ENCODE measurements at places on chromosomes 3 and 15. TPM values are rescaled to one million over a fixed set of nuclear protein-coding genes. Genes with fewer than 3 reads are reported as not detected.

GRCh38 chr3:184380185-184380626 lies 352 bp downstream of the CHRD start:
- no peak for DNase-seq

The CFAP100 gene
- total RNA-seq: not detected

The ACTC1 gene
- total RNA-seq: 15,626 TPM

The CACNA1D gene
- 1.1 TPM for total RNA-seq

DNA sequence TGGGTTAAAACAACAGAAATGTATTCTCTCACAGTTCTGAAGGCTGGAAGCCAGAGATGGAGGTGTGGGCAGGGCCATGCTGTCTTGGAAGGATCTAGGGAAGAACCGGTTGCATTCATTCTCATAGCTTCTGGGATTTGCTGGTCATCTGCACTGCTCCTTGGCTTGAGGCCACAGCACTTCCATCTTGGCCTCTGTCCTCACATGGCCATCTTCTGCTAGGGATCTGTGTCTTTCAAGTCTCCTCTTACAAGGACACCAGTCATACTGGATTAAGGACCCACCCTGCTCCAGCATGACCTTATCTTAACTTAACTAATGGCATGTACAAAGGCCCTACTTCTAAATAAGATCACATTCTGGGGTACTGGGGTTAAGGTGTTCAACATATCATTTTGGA lies 47.7 kb downstream of the RPLP1 start:
- DNase-seq: no peak

DNA sequence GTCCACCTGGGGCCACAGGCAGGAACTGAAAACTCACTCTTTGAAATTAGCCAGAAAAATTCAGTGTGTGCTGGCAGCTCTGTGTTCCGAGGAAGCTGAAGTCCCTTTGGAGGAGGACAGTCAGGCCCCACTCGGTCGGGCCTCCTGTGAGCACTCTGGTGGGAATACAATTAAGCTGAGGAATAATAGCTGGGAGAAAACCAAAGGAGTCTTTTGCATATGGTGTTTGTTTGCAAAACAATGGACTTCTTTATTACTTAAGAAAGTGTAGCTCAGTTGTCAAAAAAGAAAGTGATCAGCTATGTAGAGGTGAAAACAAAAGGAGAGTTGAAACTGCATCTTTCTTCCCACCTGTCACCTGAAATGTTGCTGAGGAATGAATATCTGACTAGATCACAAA lies 202.5 kb downstream of the MEIS2 start:
- no peak for DNase-seq

DNA sequence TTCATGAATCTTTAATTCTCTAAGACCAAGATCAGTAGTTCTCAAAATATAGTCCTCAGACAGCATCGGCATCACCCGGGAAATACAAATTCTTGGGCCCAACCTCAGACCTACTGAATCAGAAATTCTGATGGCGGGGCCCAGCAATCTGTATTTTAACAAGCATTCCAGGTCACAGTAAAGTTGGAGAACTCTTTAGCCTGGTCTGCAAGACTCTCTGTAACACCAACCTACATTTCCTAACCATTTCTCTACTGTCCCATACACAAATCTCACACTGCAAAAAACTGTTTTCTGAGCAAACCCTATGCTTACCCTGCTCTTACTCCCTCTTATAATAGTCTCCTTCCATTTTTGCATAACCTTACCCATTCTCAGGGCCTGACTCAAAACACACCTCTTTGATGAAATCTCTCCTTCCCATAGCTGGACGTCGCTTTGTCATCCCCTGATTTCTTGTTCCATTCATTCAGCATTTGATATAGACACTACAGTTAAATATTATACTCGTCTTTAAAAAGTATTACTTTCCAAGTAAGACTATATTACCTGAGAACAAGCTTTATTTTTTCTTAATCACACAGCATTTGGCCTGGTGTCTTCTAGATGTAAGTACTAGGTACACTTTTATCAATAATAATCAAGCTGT lies 83.3 kb upstream of the MYO5C start:
- no peak for DNase-seq

DNA sequence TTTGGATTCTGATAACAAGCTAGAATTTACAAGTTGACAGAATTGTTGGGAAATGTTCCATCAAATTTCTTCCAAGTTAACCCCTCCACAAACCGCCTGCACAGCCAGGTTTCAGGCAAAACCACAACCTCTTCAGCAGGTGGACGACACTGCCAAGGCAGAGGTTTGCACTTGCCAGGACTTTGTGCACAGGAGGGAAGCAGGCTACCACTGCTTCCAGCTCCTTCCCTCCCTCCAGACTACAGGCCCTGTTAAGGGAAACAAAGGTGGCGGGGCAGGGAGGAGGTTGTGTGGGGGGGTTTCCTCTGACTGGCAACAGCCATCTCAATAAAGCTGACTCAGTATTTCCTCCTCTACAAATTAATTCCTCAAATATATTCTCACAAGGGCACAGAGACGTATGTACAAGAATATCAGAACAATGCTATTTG lies 42.2 kb downstream of the TBC1D2B start:
- no peak for DNase-seq

- DNase-seq: no peak
These were observed 5.1 kb downstream of the FAM107A start for GRCh38 chr3:58572013-58572633.

The LSAMP gene
- 5.0 TPM for total RNA-seq

- no peak for DNase-seq
These were observed 150.5 kb downstream of the WDR76 start for GRCh38 chr15:43977072-43977884.

The CD276 gene
- total RNA-seq: 35.6 TPM

GRCh38 chr3:31636694-31637442 lies 104.1 kb downstream of the STT3B start:
- no peak for DNase-seq

DNA sequence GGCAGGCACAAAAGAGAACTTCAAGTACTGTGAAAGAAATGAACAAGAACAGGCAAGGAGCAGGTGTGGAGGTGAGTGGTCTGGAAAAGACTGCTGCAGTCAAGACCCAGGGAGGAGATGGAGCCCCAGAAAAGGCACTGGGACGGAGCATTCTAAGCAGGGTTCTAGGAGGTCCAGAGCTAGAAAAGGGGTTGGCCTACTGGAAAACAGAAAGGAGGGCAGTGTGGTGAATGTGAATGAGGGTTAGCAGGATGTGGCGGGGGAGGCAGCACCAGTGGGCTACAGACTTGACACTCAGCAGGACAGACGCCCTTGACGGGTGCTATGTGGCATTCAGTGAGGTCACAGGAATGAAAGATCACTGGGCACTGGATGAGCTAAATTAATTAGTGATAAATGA lies 75.7 kb downstream of the SENP2 start:
- no peak for DNase-seq

- no peak for DNase-seq
These were observed 176.6 kb downstream of the USP13 start for GRCh38 chr3:179829401-179829800.

- no peak for DNase-seq
These were observed 70.8 kb downstream of the TMCC1 start for GRCh38 chr3:129822679-129823078.
